ENCODE measurements at places on chromosomes 3 and 15.

DNA sequence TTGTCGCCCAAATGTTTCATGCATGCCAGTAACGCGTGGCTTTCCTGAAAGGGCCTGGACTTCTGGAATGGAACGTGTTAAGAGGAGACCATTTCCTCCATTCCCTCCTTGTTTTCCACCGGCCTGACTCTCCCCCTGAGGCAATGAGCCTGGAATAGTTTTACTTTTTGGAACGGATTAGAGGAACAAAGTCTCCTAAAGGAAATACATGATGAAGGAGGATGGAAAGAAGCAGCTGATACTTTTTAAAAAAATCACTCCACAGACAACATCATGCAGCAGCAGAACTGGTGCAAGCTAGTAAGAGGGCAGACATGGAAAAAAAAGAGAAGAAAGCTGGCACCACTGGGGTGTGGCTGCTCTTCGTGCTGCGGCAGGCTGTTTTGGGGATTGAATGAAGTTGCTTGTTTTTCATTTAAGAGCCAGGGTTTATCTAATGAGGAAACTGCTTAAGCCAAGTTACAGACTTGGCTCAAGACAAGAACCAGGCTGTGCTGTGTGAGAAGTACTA, 3.6 kb upstream of the KBTBD12 start:
- no peak for DNase-seq

- no peak for DNase-seq
Observed at GRCh38 chr3:88616413-88616812, 466.7 kb downstream of the C3orf38 start.

DNA sequence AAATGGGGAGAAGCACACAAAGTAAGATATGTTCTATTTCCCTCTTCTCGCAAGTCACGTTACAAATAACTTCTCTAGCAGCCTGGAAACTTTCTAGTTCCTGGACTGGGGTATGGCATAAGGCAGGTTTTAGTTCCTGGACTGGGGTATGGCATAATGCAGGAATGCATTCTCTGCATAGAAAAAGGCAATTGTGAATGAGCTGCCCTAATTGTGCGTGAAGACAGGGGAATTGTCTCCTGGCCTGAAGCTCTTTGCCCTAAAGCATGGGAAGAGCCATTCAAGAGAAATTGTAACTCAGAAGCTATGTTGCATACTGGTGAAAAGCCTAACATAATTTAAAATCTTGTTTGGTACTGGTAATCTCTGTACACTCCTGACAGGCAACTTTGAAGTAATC, 54.3 kb upstream of the CBLB start:
- no peak for DNase-seq

DNA sequence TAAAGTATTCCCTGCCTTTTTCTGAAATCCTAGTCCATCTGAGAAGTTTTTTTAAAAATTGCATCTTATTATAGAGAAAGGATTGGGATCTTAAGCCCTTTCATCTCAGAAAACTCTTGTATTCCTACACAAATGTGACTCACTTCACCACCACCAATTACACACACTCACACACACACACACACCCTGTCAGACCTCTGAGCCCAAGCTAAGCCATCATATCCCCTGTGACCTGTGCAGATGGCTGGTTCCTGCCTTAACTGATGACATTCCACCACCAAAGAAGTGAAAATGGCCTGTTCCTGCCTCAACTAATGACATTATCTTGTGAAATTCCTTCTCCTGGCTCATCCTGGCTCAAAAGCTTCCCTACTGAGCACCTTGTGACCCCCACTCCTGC, 1181.9 kb downstream of the ROBO2 start:
- no peak for DNase-seq

DNA sequence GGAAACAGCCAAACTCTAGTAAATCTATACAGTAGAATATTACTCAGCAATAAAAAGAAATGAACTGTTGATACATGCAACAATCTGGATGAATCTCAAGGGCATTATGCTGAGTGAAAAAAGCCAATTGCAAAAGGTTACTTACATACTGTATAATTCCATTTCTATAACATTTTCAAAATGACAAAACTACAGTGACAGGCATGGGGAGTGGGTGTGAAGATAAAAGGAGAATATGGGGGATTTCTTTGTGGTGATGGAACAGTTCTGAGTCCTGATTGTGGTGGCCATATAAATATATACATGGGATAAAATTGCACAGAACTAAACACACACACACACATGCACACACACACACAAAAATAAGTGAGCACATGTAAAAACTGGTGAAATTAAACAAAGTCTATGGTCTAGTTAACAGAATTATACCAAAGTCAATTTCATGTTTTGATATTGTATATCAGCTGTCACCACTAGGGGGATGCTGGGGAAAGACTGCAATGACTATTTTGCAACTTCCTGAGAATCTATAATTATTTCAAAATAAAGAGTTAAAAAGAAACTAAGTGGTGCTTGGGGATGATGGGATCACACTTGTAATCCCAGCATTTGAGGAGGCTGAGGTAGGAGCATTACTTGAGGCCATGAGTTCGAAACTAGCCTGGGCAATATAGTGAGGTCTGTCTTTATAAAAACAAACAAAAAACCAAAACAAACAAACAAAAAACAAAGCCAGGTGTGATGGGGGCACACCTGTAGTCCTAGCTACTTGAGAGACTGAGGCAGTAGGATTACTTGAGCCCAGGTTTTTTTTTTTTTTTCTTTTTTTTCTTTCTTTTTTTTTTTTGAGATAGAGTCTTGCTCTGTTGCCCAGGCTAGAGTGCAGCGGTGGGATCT, 66.0 kb downstream of the SPTSSB start:
- no peak for DNase-seq

Measured in stimulated activated CD4-positive, alpha-beta T cell treated with anti-CD3 and anti-CD28 coated beads, Interleukin-1b, Interleukin-23, amount 100 ng/mL, for 24 hours (primary cell).